Forelimb muscle (tissue), 1 donor: ENCODE measurements at places on chromosomes 5 and 9. TPM values are rescaled to one million over a fixed set of nuclear protein-coding genes. Genes with fewer than 3 reads are reported as not detected.

DNA sequence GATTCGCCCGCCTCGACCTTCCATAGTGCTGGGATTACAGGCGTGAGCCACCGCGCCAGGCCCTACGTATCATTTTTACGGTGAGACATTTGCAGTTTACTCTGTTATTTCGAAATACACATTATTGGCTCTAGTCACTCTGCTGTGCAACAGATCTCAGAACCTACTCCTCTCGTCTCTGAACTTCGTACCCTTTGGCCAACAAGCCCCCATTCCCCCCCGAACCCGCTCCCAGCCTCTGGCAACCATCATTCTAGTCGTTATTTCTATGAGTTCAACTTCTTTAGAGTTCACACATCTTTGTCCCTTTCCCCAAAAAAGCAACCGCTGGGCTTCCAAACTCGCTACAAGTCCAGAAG, 735 bp downstream of the PTGR1 start:
- no peak for DNase-seq

GRCh38 chr9:133691191-133691590, 47.0 kb downstream of the SARDH start:
- DNase-seq, result no peak

GRCh38 chr5:57332361-57332760, 150.2 kb downstream of the ACTBL2 start:
- peak; percentile 74 for DNase-seq

Gene ACOT12
- 0.22 TPM for polyA plus RNA-seq

DNA sequence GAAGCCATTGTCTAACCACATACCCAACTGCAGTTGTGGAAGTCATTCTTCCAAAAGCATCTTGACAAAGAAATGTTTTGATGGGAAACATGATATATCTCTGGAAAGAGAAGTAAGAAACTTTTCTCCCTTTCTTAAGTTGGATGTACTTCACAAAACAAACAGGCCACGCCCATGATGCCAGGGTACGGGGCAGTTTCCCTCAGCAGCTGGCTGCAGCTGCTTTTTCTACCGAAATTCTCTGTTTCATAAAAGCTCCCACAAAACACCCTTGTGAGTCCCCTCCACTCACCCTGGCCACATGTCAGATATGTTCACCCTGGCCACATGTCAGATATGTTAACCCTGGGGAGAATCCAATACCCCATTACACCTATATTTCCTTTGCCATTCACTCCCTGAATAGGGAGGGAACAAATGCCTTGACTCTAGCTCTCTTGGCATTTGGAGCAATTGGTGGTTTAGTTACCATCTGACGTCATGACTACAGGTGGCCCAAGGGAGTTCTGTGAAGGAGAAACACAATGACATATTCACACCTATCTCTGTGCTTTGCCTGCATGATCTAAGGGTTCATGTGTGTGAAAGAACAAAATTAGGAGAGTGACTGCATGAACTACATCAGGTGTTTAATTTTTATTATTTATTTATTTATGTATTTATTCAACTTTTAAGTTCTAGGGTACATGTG, 103.0 kb downstream of the AOPEP start:
- no peak for DNase-seq

- peak; percentile 91 for DNase-seq
Observed at GRCh38 chr9:92404042-92404836, at the start of gene OGN. Gene OGN, minus strand, starts transcription at chr9:92404578. Its CDS starts 1,171 bp downstream, at chr9:92403407.

Gene TRIM36
- polyA plus RNA-seq, result 2.5 TPM

- no peak for DNase-seq
Observed at GRCh38 chr9:136910901-136911245, 24.6 kb downstream of the TRAF2 start.

Gene PCDHGA11
- polyA plus RNA-seq, result 2.7 TPM

- no peak for DNase-seq
Observed at GRCh38 chr9:125142560-125143376, 560 bp downstream of the SCAI start.

DNA sequence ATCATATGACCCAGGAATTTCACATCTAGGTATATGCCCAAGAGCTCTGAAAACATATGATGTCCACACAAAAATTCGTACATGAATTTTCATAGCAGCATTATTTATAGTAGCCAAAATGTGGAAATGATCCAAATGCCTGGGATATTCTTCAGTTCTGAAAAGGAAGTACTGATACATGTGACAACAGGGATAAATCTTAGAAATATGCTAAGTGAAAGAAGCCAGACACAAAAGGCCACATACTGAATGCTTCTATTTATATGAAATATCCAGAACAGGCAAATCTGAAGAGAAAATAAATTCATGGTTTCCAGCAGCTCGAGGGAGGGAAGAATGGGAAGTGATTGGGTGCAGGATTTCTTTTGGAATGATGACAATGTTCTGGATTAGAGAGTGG, 16.8 kb upstream of the ZBTB43 start:
- no peak for DNase-seq

- no peak for DNase-seq
Observed at GRCh38 chr5:174998131-174998730, 273.8 kb downstream of the MSX2 start.

- DNase-seq, result no peak
Observed at GRCh38 chr5:36740259-36740898, 134.0 kb downstream of the SLC1A3 start.

DNA sequence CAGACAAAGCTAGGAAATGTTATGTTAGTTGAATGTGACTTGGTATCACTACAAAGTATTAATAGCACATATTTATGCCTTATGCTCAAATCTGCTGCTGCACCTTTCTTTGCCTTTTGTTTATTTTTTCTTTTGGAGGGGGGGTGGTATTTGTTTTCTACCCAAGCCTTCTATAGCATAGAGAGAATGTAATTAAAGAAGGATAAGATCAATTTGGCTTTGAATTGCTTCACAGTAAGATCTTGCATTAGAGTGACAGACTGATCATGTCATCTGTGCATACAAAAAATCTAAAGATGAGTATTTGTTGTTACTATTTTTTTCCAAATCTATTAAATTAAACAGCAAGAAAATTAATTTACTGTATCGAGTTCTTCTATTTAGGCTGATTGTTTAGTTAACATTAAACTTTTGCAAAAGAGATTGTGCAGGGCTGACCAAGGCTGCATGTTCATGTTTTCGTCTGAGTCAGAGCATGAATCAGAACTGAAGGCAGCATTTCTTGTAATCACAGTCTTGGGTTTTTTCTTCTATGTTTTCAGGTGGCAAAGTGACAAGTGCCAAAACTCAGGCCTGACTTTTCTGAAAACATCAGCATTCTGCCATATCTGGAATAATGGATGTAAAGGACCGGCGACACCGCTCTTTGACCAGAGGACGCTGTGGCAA, 1007.1 kb upstream of the WWC1 start:
- DNase-seq, result no peak

- DNase-seq, result no peak
Observed at GRCh38 chr5:128378196-128378595, 159.8 kb downstream of the FBN2 start.

DNA sequence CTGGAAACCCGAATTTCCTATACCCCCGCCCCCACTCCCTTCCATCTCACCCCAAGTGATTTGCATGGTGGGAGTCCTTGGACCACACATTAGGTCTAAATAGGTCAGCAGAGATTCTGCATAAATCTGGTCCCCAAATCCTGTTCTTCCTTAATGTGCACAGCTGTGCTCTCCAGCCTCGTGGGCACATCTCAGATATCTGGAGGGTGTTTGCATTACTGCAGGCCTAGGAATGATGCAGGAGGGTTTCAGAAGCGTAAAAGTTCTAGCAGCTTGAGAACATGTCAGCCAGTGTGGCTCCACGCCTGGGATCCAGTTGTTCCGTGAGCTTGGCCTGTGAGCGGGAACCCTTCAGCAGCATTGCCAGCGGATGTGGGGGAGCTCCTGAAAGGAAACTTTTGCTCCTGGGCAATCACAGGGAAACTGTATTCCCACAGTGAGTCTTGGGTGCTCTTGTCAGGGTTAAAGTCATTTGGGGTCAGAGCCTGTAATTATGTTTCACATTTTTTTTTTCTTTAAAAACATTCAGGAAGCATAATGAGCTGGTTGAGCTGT, 12.9 kb downstream of the ARHGAP26 start:
- DNase-seq, result no peak

DNA sequence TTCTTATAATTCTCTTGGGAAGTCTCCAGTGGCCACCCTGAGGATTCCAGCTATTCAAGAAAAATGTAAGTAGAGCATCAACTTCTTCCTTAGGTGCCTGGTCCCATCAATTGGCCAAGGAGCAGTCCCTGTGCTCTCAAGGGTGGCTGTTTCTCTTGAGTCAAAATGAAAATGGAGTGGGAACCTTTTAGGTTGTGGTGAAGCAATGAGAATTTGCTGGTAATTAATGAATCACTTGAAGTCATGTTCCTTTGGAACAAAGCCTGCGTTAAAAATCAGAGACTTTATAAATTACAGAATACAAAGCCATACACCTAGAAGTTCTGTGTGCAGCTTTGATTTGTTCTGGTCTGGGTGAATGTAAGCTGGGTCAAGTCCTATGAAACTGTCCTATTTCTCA, 48.9 kb downstream of the IL31RA start:
- DNase-seq, result no peak

GRCh38 chr5:150605546-150605945, 34.9 kb upstream of the SYNPO start:
- no peak for DNase-seq

- DNase-seq, result no peak
Observed at GRCh38 chr5:159385536-159385935, 55.2 kb upstream of the IL12B start.

DNA sequence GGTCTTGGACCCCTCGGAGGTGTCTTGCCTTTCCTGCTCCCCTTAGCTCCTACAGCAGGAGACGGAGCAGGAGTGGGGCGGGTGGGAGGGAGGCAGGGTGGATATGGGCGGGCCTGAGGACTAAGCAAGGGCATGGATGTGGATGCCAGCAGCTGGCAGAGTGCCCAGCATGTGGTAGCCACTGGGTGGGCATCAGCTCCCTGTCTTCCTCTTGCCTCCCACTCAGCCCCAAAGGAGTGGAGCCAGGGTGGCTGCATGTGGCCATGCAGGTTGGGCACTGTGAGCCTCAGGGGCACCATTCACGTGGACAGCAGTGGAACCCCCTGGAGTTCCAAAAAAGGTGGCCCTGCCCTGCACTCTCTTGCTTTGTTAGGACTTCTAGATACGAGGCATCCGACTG, 90.1 kb upstream of the TBCA start:
- DNase-seq, result no peak

Gene IFNA21
- polyA plus RNA-seq, result not detected

Gene KIF12
- polyA plus RNA-seq, result 0.13 TPM

DNA sequence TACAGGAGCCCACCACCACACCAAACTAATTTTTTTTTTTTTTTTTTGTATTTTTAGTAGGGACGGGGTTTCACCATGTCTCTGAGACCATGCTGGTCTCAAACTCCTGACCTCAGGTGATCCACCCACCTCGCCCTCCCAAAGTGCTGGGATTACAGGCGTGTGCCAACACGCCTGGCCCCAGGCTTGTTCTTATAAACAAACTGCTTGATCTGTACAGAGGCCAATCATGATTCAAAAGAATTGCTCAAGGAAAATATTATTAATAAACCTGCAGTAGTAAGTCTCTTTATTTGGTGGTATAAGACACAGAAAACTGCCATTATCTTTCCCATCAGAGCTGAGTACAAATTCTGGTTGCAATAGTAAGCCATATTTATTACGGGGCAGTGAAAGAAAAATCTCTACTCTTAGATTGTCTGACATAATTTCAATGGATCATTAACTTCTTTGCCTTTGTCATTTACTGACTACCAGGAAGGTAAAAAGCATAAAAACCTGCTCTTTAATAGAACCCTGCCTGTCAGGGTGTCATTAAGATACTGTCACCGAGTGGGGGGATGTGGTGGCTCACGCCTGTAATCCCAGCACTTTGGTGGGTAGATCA, 33.3 kb downstream of the RASEF start:
- DNase-seq, result no peak

Gene FGD3
- polyA plus RNA-seq, result 3.8 TPM

Gene KCNV2
- 0.27 TPM for polyA plus RNA-seq

- no peak for DNase-seq
Observed at GRCh38 chr5:13919087-13919486, 25.4 kb downstream of the DNAH5 start.
